SJCRH30 (cell line): ENCODE measurements at places on chromosomes 4 and X. TPM values are rescaled to one million over a fixed set of nuclear protein-coding genes. Genes with fewer than 3 reads are reported as not detected.

Gene TLR8
- total RNA-seq, result not detected in 2 replicates

DNA sequence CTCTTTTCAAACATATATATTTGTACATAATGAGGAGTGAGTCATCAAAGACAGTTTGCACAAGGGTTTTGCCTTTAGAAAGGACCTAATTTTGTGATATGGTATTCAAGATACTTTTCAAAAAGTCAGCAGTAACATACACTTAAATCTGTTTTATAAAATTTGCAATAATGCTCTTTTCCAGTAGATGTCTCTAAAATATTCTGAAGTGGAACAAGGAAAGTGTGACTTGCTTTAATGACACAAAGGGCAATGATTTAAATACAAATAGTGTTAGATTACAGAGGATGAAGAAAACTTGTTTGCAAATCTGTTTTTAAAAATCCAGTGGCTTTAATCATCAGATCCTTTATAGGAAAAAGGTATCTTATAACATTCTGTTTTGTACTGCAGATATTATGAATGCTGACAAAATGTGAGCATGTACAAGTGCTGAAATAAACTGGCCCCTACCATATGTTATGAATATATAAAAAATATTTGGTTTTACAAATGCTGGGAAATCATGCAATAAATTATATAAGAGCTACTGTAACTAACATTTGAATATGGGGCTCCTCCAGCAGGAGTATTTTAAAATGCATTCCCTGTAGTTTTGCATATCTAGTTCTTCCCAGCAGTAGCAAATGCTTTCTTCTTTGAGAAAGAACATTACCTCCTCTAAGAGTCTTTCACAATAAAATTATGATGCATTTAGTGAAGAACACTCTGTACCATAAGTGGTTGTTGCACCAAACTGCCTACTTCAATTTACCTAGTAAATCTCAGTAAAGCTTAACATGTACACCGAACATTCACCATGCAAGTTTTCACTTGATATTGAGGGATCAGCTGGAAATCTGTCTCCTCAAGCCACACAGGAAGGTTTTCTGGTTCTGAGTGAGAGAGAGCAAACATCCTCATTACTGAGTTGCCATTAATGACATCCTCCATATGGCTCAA, 20.2 kb downstream of the MMRN1 start:
- no peak overlapping the region for H3K4me3 ChIP-seq
- no peak for DNase-seq

DNA sequence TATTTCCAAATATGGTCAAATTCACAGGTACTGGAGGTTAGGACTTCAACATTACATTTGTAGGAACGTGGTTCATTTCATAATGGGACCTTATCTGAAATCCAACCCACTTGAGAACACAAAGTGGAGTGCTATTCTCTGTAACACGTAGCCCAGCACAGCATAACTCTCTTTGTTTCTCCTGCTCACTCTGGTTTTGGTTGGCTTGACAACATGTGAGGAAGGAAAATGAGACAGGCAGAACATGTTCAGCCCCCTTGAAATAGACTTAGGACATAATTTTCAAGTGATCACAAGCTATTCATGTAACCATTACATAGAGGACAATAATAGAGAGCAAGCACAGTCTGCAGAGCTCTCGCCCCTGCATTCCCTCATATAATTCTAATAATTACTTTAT, 115.1 kb upstream of the SMIM10 start:
- H3K4me1 ChIP-seq, result no peaks in the 10 kb centered on the region
- no peak overlapping the region for H3K4me3 ChIP-seq
- no peak for DNase-seq
- H3K27me3 ChIP-seq, result no peaks in the 10 kb centered on the region

GRCh38 chr4:24809376-24809775, 14.0 kb downstream of the SOD3 start:
- H3K27ac ChIP-seq, result no peak overlapping the region
- DNase-seq, result no peak
- H3K27me3 ChIP-seq, result 0 out of 2 replicates have a peak, but pooled peaks cover 5% of the 10 kb centered on the region
- no peaks in the 10 kb centered on the region for H3K4me1 ChIP-seq
- H3K36me3 ChIP-seq, result no peaks in the 10 kb centered on the region

GRCh38 chrX:41348551-41348950, 14.6 kb downstream of the DDX3X start:
- peaks cover 34% of the 10 kb centered on the region for H3K36me3 ChIP-seq
- H3K27me3 ChIP-seq, result no peaks in the 10 kb centered on the region
- H3K4me1 ChIP-seq, result no peaks in the 10 kb centered on the region
- H3K27ac ChIP-seq, result no peak overlapping the region
- DNase-seq, result no peak

Gene RNF175
- total RNA-seq, result not detected in 2 replicates

GRCh38 chrX:118772051-118772450, 44.6 kb downstream of the IL13RA1 start:
- no peak overlapping the region for H3K4me3 ChIP-seq
- no peaks in the 10 kb centered on the region for H3K4me1 ChIP-seq
- H3K27me3 ChIP-seq, result no peaks in the 10 kb centered on the region
- H3K36me3 ChIP-seq, result no peaks in the 10 kb centered on the region
- no peak overlapping the region for H3K27ac ChIP-seq

DNA sequence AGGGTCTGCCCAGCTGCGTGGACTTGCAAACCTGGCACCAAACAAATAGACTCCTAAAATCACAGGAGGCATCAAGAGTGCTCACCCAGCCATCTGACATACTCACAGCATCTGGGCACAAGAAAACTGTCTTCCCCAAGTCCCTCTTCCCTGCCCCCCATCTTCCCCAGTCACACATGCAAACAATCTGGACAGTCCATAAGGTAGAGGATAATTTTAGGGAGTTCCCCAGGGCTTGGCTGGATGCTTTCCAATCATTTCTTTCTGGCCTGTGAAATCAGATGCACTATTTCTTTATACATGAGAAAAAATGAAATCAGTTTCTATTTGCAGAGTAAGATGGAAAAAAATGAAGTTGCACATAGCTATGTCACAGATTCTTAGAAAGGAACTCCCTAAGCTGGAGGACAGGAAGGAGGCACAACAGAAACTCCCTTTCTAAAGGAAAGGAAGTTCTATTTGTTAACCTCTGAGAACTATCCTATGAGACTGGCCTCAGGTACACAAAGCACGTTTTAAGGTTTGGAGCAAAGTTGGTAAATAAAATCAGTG, 342.3 kb downstream of the HNRNPD start:
- no peak overlapping the region for H3K4me3 ChIP-seq
- no peaks in the 10 kb centered on the region for H3K4me1 ChIP-seq
- no peaks in the 10 kb centered on the region for H3K36me3 ChIP-seq

Gene DOK7
- 8.6 and 9.6 TPM in 2 replicates for total RNA-seq

- no peaks in the 10 kb centered on the region for H3K36me3 ChIP-seq
- no peak overlapping the region for H3K4me3 ChIP-seq
- peak overlapping the region; percentile 90 for H3K27ac ChIP-seq
- H3K27me3 ChIP-seq, result no peaks in the 10 kb centered on the region
- peaks cover 61% of the 10 kb centered on the region for H3K4me1 ChIP-seq
Observed at GRCh38 chr4:168618577-168619265, 121.9 kb downstream of the PALLD start.

Gene MAGEA8
- total RNA-seq, result not detected in 2 replicates

DNA sequence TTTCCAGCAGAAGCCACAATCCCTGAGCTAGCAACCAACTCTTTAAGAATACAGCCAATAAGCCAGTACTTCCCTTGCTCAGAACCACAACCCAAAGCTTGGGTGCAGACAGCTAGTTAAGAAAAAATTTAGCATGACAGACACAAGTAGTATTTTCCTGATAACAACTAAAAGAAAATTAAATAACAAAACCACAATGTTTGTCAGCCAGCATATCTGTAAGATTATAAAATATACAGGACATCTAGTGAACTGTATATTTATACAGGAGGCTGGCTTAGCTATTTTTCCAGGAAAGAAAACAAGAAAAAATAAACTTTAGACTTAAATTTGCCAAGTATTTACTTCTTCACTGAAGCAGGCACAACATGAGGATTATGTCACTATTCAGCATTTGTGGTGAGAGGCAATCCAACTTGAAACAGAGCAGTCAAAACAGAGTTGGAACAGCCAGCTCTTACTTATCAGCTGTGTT, 6.6 kb downstream of the PF4V1 start:
- no peak for DNase-seq
- H3K27me3 ChIP-seq, result no peaks in the 10 kb centered on the region
- no peak overlapping the region for H3K4me3 ChIP-seq
- no peak overlapping the region for H3K27ac ChIP-seq

- DNase-seq, result no peak
- H3K36me3 ChIP-seq, result no peaks in the 10 kb centered on the region
- no peak overlapping the region for H3K27ac ChIP-seq
- no peaks in the 10 kb centered on the region for H3K4me1 ChIP-seq
- no peaks in the 10 kb centered on the region for H3K27me3 ChIP-seq
Observed at GRCh38 chr4:153976954-153977353, 188.1 kb upstream of the SFRP2 start.

GRCh38 chr4:170428929-170429328, 339.2 kb upstream of the AADAT start:
- DNase-seq, result no peak
- no peaks in the 10 kb centered on the region for H3K27me3 ChIP-seq
- no peak overlapping the region for H3K27ac ChIP-seq
- H3K36me3 ChIP-seq, result no peaks in the 10 kb centered on the region
- no peak overlapping the region for H3K4me3 ChIP-seq
- no peaks in the 10 kb centered on the region for H3K4me1 ChIP-seq

- H3K27me3 ChIP-seq, result no peaks in the 10 kb centered on the region
- no peaks in the 10 kb centered on the region for H3K4me1 ChIP-seq
Observed at GRCh38 chrX:120697053-120697452, 67.2 kb upstream of the C1GALT1C1 start.

Gene ASB12
- total RNA-seq, result 0.10 TPM in 1 of 2 replicates, not detected in the other

DNA sequence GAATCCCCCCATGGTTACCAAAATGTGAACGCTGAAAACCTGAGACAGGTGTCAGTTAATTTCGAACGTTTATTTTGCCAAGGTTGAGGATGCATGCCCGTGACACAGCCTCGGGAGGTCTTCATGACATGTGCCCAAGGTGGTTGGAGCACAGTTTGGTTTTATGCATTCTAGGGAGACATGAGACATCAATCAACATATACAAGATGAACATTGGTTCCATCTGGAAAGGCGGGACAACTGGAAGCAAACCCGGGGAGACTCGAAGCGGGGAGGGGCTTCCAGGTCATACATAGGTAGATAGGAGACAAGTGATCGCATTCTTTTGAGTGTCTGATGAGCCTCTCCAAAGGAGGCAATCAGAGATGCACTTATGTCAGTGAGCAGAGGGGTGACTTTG, 11.0 kb upstream of the SH3BP2 start:
- DNase-seq, result no peak
- H3K36me3 ChIP-seq, result no peaks in the 10 kb centered on the region
- H3K27me3 ChIP-seq, result no peaks in the 10 kb centered on the region
- H3K27ac ChIP-seq, result no peak overlapping the region

DNA sequence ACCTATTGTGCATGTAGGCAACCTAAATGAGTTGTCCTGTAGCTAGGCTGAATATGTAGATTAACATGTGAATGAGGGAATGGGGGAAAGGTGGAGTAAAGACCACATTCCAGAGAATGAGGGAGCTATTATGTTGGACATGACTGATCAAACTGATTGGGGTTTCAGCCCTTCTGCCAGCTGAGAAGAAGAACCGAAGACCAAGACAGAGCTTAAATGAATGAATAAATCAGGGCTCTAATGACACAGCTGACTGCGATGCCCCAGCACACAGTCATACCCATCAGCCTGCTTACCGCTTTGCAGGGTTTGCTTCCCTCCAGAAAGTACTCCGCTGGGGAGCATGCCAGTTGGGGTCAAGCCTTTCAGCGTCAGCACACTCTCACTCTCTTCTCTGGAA, 315.4 kb downstream of the PPP3CA start:
- no peaks in the 10 kb centered on the region for H3K27me3 ChIP-seq
- peaks cover 3% of the 10 kb centered on the region; the same call in 1 of the 2 replicates for H3K4me1 ChIP-seq
- H3K36me3 ChIP-seq, result peaks cover 3% of the 10 kb centered on the region; the same call in 1 of the 2 replicates
- H3K4me3 ChIP-seq, result no peak overlapping the region
- H3K27ac ChIP-seq, result no peak overlapping the region
- no peak for DNase-seq

Gene TMEM164
- 22.8 and 27.4 TPM in 2 replicates for total RNA-seq

DNA sequence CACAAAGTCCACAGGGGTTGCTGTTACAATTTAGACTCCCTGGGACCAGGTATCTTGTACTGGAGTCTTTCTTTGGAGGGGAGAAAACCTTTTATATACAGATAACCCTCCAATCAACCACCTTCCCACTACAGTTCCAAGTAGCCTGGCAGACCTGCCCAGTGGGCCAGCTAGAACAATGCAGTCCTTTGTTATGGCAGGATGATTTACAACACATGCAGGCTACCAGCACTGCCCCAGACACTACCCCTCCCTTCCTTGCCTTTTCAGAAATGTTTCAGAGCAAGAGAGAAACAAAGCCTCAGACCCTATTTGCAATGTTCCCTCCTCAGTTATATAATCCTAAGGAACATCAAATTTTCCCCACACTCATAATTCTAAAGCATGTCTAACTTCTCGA, 11.1 kb downstream of the RASL11B start:
- peak overlapping the region; percentile 7 for H3K4me3 ChIP-seq
- no peaks in the 10 kb centered on the region for H3K27me3 ChIP-seq
- peaks cover 46% of the 10 kb centered on the region for H3K4me1 ChIP-seq
- peak overlapping the region; percentile 70 for H3K27ac ChIP-seq

DNA sequence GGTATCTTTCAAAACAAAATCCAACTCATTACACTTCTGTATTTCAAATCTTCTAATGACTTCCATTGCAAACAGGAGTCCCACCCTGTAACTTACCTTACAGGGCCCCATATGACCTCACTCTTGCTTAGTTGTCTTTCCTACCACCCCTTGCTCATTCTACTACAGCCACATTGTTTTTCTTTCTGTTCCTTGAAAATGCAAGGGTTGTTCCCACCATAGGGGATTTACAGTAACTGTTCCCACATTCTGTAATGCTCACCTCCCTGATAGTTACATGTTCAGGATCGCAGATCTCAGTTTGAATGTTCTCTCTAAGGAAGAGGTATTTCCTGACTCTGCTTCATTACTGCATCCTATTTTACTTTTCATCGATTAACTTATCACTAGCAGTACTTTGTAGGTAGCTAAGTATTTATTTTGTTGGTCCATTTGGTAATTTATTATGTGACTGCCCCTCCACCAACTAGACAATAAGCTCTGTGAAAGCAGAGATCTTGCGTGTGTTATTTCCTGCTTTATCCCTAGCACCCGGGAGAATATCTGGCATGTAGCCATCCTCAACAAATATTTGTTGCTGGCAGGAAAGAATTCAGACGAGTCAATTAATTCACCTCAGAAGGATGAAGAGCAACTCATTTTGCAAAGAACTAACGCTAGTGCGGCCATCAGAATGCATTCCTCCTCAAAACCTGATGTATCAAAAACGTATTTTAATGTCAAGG, 21.4 kb downstream of the MAOB start:
- no peaks in the 10 kb centered on the region for H3K36me3 ChIP-seq
- H3K4me3 ChIP-seq, result no peak overlapping the region
- peak; percentile 8 for DNase-seq

- H3K36me3 ChIP-seq, result no peaks in the 10 kb centered on the region
- DNase-seq, result no peak
- no peak overlapping the region for H3K27ac ChIP-seq
- H3K27me3 ChIP-seq, result no peaks in the 10 kb centered on the region
Observed at GRCh38 chr4:151266497-151266896, 10.5 kb upstream of the PRSS48 start.
